ENCODE measurements at places on chromosomes 11 and 22. TPM values are rescaled to one million over a fixed set of nuclear protein-coding genes. Genes with fewer than 3 reads are reported as not detected.
A peak's percentile ranks its signal among the peaks of the same experiment; 100 is the strongest.

The P2RX6 gene
- 0.27 TPM for total RNA-seq

The OR51B5 gene
- total RNA-seq = not detected

- no peak for DNase-seq
These were observed 109.3 kb downstream of the FBXO7 start for GRCh38 chr22:32583921-32584335.

DNA sequence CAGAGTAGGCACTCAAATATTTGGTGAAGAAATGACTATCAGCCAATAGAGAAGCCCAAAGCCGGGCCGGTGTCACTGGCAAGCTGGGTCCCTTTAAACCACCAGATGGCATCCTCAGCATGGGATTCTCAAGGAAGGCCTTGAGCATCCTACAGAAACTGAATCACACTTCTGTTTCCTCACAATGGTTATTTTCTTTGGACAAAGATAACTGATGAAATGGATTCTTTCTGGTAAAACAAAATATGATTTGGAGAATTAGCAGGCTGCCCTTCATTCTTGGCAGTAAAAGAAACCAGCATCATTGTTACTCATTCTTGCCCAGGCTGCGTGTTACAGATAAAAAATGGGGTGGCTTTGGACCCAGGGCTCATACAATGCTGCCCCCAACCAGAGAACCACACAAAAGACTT is 30.3 kb upstream of the ASPHD2 start:
- DNase-seq = peak; percentile 72

The FOSL1 gene
- total RNA-seq = 2.0 TPM

- DNase-seq = no peak
These were observed 3.8 kb upstream of the SHISAL1 start for GRCh38 chr22:44316393-44317122.

The ROBO3 gene
- total RNA-seq = 12.1 TPM
